MV-4-11 (cell line): ENCODE measurements at places on chromosomes 1 and 21.

DNA sequence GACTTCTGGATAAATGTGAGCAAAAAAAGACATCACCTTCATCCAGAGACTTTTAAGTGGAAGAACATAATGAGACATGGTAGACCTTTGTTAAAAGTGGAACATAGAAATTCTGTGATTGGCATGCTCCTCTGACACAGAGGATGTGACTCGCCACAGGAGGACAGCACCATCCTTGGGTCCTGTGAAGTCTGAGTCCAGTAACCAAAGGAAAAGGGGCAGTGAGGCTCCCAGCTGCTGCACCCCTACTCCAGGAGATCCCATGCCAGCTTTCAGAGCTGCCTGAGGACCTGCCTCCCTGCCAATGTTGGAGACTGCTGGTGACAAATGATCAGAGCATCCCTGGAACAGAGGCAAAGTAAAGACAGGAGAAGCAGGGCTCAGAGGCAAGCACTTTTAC lies 136.2 kb downstream of the BRINP2 start:
- no peak for DNase-seq

DNA sequence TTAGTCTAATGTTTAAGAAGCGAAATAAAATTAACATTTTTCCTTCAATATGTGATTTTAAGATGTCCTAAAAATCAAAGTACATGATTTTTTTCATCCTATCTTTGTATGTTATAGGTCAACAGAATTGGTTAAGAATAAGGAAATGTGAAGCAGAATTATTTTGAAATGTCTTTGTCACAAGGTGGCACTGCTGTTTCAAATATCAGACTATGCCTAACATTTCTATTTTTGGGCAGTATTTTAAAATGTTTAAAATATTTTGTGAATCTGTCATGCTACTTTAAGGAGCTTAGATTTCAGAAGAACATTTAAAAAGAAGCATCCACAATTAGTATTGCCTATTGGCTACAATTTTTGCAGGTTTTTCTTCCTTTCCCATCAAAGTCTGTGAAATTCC lies 38.7 kb downstream of the AMY1C start:
- peak; percentile 36 for DNase-seq

- DNase-seq = no peak
Observed at GRCh38 chr1:172533513-172534151, 682 bp downstream of the SUCO start.

GRCh38 chr1:158102881-158103674 lies 77.6 kb upstream of the CD1D start:
- DNase-seq = no peak

DNA sequence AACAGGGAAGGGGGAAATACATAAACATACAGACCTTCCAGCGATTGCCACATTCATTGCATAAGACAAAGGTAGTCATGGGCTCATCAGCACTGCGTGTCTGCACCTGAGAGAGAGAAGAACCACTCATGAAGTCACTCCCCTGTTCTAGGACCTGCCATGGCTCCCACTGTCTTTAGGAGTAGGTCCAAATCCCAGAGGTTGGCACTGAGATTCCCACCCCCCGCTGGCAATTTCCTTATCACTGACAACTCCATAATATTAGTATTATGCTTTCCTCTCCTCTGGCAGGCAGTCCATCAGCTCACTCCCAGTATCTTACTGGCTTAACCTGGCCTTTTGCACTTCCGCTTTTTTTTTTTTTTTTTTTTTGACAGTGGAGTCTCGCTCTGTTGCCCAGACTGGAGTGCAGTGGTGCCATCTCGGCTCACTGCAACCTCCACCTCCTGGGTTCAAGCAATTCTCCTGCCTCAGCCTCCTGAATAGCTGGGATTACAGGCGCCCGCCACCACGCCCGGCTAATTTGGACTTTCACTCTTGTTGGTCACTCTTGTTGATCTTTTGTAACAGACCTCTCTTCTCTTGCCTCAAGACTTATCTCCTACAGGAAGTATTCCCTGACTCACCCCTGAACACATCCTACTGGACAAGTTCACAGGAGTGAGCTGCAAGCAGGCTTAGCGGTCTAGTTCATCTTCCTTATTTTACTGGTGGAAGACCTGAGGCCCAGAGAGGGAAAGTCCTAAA lies 14.8 kb upstream of the ZNF436 start:
- peak; percentile 52 for DNase-seq

- no peak for DNase-seq
Observed at GRCh38 chr1:22884806-22885530, 87.7 kb downstream of the LACTBL1 start.

DNA sequence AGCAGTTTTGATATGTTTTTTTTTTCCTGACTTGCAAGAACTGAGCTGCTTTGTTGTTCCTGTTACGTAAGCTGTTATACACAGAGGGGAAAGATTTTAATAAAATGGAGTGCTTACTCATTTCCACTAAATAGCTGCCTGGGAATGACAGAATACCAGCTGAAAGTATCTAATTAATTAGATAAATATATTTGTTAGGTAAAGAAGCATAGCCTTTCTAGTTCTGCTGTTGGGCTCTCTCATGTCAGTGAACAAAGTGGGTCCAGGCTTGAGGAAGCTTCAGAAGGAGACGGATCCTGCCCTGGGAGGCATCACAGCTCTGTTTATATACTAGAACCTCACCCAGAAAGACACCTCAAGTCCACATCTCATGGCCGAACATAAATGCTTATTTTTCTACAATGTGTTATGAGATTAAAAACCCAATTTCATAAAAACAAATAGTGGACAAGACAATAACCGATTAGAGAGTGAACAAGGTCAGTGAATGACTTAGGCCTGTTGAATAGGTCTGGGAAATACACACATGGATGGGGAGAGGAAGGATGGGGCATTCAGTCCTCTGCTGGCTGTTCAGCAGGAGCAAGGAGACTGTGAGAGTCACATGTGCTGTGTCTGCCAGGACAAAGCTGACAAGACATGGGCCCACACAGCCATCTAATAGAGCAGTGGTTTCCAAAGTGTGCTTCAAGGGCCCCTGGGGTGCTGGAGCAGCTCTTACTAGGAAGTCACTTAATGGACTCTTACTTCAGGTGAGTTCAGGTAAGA lies 20.6 kb downstream of the TRAF5 start:
- no peak for DNase-seq

- no peak for DNase-seq
Observed at GRCh38 chr1:212703991-212704564, 4.4 kb upstream of the BATF3 start.

DNA sequence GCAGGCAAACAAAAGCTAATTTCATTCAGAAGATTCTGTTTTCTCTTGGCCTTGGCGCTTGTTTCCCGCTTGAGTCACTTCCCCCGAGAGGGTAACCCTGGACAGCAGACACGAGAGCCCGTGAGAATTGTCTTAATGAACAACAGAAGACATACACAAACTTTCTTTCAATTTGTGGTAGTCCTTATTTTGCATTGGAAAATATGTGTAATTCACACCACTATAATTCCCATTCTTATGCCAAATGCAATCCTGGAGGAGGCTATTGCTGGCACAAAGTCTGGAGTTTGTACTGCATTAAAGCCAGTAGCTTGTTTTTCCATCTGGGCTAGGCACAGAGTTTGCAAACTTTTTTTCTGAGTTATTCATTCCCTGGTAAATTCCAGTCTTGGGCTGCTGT lies 109.8 kb upstream of the IVNS1ABP start:
- peak; percentile 20 for DNase-seq

DNA sequence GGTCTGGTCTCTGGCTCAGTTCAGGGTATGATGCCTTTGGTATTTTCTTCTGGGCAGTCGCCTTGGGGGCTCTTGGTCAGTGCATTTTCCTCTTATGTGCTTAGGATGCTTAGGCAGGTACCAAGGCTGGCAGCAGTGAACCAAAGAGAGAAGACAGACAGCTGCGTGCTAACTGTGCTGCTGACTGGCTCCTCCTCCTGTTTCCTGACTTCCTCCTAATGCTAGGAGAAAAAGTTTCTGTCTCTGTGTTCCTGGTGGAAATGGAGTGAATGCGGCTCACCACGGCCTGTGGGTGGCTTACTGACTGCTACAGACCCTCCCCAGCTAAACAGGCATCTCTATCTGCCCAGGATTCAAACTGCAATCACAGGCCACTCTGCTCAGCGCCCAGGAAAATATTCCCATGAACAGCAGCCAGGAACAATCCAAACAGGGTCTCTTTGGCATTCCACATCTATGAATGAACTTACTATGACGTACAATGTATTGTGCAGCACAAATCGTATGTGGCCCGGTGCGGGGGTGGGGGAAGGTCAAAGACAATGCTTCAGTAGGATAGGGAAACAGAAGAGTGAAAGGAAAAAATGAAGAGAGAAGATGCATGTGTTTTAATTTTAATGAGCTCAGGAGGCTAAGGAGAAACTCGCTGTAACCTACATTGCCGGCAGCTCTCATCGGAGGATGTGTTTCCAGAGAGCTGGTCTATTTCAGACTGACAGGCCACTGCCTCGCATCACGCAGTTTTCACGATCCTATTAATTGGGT lies 2.8 kb downstream of the ABCG1 start:
- DNase-seq = peak; percentile 25

DNA sequence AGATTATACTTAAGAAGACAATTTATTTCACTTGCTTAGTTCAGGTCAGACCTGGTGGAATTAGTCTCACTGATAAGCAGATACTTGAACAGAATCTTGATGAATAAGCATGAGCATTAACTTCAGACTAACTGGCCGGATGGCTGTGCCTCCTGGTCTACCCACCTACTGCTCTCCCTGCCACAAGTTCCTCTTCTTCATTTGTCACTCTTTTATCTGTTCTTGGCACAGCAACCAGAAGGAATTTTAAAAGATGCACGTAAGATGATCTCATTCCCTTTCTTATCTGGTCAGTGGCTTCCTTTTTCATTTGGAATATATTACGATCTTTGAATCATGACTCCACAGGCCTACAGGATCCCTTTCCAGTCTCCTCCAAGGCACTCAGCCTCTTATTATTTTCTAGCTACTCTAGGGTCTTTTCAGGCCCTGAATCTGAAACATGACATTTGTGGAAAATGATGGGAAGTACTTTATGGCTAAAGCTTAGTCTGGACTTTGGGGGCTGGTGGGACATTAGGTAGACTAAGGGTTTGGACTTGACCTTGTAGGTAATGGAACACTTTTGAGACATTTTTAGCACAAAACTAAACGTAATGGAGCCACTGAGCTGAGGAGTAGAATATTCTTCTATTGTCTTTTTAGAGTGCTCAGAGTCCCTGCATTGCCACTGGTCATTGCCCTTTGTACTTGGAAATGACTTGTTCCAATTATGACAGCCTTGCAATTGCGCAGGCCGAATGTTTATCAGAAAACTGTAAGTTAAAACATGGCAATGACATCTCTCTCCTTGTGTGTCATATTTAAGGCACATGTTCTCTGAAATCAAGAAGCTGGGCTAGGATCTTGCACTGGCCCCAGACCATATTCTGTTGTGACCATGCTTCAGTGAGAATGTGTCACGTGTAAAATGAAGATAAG lies 16.0 kb downstream of the ST6GALNAC3 start:
- DNase-seq = no peak

DNA sequence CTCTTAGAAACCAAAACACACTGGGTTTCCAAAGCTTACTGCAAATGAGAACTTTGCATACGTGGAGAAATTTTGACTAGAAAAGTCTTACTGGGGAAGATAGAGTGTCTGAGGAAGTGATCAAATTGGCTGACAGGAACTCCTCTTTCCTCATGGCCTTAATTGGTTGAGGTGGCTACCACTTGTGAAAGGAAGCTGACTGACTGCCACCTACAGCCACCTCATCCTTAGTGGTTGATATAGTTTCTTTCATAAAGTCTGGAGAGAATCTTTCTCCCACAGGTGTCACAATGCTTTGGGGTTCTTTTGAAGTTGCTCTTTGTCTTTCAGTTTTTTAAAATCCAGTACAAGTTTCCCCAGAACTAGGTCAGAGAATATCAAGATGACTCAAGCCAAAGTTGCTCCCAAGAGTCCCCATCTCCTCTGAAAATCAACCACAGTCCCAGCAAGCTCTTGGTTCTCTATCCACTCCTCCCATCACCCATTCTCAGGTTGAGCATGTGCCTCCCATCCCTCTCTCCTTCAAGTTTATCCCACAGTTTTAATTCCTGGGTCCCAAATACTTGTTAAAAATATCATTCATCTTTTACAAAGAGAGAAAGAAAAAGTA lies 43.3 kb downstream of the GPR88 start:
- DNase-seq = peak; percentile 79

- DNase-seq = no peak
Observed at GRCh38 chr1:40868051-40868723, 6.0 kb upstream of the CITED4 start.

GRCh38 chr1:34290831-34291230 lies 114.1 kb downstream of the C1orf94 start:
- no peak for DNase-seq

DNA sequence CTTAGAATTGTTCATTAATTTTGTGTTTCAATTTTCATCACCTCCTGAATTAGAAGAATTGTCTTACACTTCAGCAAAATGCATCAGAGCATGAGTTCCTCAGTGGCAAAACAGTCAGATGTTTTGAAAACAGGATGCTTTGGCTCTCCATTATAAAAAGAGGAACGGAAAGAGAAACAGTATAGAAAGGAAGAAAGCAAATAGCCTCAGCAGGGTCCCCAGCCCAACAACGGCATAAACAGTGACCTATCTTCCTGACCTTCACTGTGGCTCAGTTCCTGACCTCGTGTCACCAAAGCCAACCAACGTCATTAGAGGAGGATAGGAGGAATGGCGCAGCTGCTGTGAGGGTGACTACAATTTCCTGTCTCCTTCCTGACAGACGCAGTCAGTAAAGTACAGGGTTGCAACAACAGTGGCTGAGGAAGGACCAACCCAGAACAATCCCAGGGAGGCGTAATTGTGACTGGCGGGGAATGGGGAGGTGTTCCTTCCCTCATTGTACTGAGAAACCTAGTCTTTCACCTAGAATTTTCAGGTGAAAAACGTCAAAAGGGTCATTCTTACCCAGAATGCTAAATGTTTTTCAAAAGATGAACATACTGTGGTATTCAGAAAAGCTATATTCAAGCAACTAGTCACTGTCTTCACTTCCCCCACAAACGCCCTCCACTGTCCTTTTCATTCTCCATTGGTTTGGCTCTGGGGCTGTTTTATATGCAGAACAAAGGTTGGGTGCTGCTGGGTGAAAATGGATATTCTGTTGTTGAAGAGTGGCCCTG lies 197.9 kb upstream of the SGIP1 start:
- peak; percentile 99 for DNase-seq

- DNase-seq = no peak
Observed at GRCh38 chr1:165680303-165680702, 18.1 kb downstream of the ALDH9A1 start.

DNA sequence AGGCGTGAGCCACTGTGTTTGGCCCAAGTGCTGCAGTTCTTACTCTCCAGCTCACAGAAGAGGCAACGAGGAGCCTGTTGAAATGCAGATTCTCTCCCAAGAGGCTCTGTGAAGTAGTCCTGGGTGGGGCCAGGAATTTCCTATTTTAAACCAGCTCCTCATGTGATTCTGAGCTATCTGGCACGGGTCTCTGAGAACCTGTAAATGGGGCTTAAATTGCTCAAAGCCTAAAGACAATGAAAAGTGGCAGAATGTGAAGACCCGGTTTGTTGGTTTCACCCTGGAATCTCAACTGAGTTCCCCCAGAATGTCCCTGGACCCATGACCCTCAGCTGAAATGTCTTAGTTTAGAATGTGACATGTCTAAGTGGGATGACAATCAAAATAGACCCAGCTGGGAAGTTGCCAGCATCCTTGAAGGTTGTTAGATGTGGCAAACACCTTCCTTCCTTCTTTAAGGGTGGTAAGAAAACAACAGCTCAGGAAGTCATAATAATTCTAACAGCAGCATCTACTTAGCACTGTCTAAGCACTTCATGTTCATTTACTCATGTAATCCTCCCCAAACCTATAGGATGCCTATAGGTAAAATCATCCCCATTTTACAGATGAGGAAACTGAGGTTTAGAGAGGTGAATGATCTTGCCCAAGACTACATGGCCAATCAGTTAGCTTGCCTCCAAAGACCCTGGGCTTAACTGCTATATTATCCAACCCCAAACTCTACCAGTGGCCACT lies 20.9 kb upstream of the ATP5PO start:
- DNase-seq = no peak

GRCh38 chr1:153655333-153655732 lies 3.2 kb upstream of the SNAPIN start:
- DNase-seq = no peak
